Choroid plexus epithelial cell (primary cell): ENCODE measurements at places on chromosomes 1 and 21.
A peak's percentile ranks its signal among the peaks of the same experiment; 100 is the strongest.

GRCh38 chr1:53512807-53513755 is 53.9 kb downstream of the DMRTB1 start:
- no peak for DNase-seq

GRCh38 chr1:19390901-19391595 is 78.9 kb downstream of the SLC66A1 start:
- peak; percentile 94 for DNase-seq

- no peak for DNase-seq
These were observed 28.6 kb downstream of the UCK2 start for GRCh38 chr1:165856021-165856420.

- no peak for DNase-seq
These were observed 1.1 kb upstream of the GNG12 start for GRCh38 chr1:67834246-67834877.

DNA sequence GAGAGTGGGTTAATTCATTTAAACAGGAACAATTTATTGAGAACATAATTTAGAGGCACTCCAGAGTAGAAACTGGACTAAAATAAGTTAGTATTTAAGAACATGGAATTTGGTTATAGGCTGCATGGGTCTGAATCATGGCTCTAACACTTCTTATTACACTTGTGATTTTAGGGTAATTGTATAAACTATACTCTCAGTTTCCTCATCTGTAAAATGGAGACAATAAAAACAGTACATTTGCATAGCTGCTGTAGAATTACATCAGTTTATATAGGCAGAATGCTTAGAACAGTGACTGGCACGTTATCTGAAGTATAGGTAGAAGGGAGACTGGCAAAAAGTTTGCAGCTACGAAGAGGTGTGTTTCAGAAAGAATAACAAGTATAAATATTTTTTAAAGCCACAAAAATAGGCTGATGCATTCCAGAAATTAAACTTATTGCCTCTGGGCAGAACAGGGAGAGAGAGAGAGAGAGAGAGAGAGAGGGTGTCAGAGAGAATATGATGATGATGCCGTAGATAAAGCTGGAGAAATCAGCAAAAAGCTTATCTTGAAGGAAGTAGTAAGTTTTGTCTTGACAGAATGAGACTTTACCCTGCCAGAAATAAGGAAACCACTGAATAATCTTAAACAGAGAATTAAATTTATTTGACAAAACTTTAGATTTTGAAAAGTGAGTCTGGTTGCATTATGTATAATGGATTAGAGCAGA is 8.1 kb upstream of the OR6K3 start:
- no peak for DNase-seq

- no peak for DNase-seq
These were observed 7.7 kb upstream of the KLF17 start for GRCh38 chr1:44110916-44111315.
